Type B pancreatic cell (in vitro differentiated cells): ENCODE measurements at places on chromosomes 7 and 10.

DNA sequence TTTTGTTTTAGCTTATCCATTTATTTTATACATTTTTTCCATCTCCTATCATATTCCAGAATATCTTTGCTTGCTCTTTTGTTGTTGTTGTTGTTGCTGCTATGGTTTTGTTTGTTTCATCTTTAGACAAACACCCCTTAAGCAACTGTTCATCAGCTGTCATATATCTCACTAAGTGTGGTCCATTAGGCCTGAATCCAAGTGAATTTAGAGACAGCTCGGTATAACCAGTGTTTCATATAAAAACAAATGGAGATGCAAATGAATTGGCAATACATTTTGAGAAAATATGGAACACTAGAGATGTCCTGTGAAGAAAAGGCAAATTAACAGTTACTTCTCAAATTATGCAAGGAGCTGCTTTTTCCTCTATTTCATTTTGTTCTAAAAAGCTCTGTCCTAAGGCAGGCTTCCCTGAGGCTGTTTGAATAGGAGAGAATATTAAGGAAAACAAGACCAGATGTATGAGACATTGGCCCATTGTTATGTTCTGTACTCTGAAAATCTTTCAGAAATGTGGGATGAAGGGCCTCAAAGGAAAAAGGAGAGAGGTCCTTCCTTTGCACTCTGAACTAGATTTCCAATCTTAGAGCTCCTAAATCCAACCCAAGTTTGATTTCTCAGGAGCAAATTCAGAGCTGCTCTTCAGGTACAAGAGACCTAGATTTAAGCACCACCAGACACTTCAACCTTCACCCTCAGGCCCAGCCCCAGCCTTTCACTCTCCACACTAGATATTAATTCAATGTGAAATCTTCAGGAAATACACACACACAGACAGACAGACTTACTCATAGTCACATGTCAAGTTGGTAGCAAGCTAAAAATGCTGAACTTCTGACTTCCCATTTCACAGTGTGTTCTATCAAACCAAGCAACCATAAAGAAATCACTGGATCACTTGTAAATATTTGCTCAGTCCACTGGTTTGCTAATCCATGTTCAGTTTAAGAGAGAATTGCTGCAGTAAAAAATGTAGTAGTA is 5.4 kb downstream of the TFEC start:
- no peak for DNase-seq

GRCh38 chr10:96306516-96306915 is 2.3 kb downstream of the DNTT start:
- no peak for DNase-seq

GRCh38 chr7:7567898-7568531 is 1.3 kb downstream of the MIOS start:
- DNase-seq = no peak

GRCh38 chr7:55273186-55273980 is 91.8 kb upstream of the LANCL2 start:
- no peak for DNase-seq

GRCh38 chr7:139543801-139544603 is 20.5 kb downstream of the CLEC2L start:
- no peak for DNase-seq

- no peak for DNase-seq
Measured at GRCh38 chr7:108329514-108329913, 126.7 kb downstream of the NRCAM start.
